ENCODE measurements at places on chromosomes 2 and 18.

GRCh38 chr2:45699032-45699658, 47.7 kb downstream of the PRKCE start:
- DNase-seq = no peak

- no peak for DNase-seq
Measured at GRCh38 chr2:3814706-3815245, 111.4 kb downstream of the DCDC2C start.

- DNase-seq = no peak
Measured at GRCh38 chr2:189022053-189022481, 47.9 kb downstream of the COL3A1 start.

DNA sequence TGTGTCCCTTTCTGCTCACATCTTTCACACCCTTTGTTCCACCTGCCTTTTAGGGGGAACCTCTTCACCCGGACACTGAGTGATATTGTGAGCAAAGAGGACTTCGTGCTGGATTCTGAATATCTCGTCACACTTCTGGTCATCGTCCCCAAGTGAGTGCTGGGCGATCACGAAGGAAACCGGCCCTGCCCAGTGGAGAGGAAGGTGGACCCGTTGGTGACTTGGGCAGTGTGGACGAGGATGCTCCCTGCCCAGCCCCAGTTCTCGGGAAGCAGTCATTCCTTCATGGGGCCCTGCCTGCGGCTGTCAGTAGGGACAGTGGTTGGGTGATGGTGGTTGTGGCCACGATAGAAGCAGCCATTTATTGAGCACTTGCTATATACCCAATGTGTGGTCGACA, 40.8 kb downstream of the PDIA6 start:
- no peak for DNase-seq

GRCh38 chr2:171389325-171389724, 44.5 kb downstream of the METTL8 start:
- no peak for DNase-seq

DNA sequence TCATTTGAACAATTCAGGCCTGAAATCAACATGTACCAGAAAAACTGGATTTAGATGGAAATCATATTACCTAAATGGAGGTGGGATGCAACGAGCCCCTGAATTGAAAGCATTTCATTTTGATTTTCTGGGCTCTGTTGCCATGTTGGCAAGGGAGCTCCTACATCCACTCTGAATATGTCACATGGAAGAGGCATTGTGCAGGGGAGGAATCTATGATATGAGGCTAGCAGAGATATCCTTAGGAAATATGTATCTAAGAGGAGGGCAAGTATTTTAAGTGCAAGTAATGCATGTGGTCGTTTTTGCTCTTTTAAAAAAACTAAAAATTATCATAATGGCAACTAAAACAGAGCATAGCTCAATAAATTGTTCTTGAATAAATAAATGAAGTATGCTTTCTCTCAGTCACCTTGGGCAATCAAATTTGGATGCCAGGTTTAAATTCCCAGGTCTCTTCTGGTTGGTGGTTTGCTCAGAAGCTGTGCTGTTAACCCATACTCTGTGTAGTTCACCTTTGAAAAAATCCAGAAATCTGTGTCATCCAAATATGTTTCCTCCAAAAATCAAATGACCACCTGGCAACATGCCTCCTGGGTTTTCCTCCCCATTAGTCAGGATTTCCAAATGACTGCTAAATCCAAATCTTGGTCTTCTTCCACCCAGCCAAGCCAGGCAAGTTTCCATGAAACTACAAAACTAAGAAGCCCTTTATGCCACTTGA, 6.5 kb upstream of the LGALSL start:
- no peak for DNase-seq

- DNase-seq = no peak
Measured at GRCh38 chr2:170887896-170888295, 41.2 kb upstream of the GORASP2 start.

GRCh38 chr18:8998481-8999217, 103.8 kb upstream of the NDUFV2 start:
- DNase-seq = no peak

Measured in NCI-H774 (cell line).